ENCODE measurements at places on chromosomes 11 and 22.
A peak's percentile ranks its signal among the peaks of the same experiment; 100 is the strongest.

DNA sequence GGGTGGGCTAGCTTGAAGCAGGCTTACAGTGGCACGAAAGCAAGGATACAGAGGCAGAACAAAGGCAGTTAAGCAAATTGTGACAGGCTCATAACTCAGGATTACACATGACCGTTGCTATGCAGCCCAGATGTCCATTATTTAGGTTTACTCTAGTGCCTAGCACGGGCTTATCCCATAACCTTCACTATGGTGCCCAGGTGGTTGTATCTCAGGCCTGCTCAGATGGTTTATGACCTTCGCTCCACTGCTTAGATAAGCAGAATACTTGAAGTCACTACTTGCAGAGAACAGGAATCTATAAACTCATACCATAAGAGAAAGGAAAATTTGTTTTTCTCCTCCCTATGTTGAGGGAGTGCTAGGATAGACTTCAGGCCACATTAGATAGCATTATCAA is 9.0 kb downstream of the OR6M1 start:
- no peak for DNase-seq

GRCh38 chr22:45964372-45964771 is 12.6 kb downstream of the WNT7B start:
- no peak for DNase-seq

DNA sequence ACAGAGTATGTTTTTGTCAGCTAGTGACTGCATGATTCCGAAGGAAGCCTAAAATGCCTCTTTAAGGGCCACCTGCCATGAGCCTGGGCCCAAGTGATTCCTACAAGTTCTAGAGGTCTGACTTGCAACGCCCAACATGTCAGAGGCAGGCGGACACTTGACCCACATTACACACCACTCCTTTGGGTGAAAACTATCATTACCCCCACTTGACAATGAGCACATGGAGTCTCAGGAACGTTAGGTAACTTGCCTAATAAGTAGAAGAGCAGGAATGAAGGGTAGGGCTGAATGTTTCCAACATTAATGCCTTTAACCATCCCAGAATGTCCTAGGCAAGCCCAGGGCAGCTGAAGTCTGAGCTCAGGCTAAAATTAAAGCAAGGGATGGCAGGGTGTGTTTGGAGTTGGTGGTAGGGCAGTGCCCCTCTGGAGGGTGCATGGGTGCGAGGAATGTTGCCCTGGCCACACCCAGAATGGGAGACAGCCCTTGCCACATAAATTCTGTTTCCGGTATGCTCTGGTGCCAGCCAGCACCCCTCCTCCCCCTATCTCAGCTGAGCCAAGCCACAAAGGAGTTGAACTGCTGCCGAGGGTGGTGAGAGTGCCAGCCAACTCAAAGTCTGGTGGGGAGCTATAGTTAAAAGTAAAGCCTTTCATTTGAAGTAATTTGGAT is 2.5 kb downstream of the PLAAT2 start:
- DNase-seq = no peak

- no peak for DNase-seq
Observed at GRCh38 chr11:61879152-61879551, 12.2 kb downstream of the FADS3 start.

- DNase-seq = no peak
Observed at GRCh38 chr11:32087597-32087996, 3.3 kb upstream of the RCN1 start.

DNA sequence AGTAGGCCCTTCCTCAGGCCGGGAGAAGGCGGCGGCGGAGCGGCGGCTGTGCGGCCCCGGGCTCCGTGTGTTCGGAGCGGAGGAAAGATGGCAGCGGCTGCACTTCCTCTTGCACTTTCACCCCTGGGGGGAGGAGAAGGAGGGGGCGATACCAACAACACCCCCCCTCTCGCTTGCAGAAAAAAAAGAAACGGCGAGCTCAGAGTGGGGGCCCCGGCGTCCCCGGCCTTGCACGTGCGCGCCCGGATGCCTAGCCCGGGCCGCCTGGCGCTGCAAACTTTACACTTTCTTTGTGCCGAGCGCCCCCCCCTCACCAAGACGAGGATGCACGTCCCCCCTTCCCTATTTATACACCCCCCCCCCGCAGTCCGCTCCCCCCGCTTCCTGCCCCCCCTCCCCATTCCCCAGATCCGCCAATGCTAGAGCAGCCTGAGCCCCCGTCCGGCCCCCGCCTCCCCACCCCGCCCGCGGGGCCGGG is at the start of gene PATZ1:
TSS of gene PATZ1 (minus strand) at position 92 of the 478 bp plus-strand sequence. CDS start 744 bp downstream, outside the sequence.
- peak; percentile 72 for DNase-seq

DNA sequence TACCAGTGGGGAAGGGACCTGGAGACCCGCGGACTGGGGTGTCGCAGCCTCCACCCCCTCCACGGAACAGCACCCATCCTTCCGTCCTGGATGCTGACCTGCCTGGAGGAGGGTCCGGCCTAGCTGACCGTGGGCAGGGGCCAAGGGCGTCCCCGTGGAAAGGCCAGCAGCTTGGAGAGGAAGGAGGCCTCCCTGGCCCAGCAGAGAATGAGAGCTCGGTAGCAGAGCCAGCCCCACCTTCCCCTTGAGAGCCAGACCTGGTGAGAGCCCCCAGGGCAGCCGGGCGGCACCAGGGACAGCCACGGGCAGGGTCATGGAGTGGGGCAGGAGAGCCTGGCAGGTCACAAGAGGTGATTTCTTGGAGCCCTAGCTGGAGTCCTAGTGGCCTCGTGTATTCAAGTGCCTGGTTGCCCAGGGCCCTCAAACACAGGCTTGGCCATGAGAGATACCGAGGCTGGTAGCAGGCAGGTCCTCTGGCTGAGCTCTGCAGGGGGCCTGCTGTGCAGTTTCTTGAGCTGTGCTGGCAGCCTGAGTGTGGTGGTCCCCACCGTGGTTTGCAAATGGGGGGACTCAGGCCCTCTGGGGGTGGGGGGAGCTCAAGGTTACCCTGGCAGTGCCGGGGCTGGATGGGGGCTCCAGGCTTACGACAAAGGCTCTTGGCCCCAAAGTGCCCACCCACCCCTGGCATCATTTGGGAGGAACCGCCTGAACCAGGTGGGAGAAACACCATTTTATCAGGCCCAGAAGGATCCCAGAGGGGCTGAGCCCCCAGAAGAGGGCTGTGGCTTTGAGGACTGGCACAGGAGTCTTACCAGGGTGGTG is 7.6 kb downstream of the TSPAN32 start:
- DNase-seq = no peak

GRCh38 chr22:46105494-46106278 is 44.6 kb upstream of the PPARA start:
- DNase-seq = no peak

GRCh38 chr11:119380160-119380826 is 1.2 kb downstream of the USP2 start:
- DNase-seq = no peak

- no peak for DNase-seq
Observed at GRCh38 chr11:133235381-133235780, 296.9 kb downstream of the OPCML start.

DNA sequence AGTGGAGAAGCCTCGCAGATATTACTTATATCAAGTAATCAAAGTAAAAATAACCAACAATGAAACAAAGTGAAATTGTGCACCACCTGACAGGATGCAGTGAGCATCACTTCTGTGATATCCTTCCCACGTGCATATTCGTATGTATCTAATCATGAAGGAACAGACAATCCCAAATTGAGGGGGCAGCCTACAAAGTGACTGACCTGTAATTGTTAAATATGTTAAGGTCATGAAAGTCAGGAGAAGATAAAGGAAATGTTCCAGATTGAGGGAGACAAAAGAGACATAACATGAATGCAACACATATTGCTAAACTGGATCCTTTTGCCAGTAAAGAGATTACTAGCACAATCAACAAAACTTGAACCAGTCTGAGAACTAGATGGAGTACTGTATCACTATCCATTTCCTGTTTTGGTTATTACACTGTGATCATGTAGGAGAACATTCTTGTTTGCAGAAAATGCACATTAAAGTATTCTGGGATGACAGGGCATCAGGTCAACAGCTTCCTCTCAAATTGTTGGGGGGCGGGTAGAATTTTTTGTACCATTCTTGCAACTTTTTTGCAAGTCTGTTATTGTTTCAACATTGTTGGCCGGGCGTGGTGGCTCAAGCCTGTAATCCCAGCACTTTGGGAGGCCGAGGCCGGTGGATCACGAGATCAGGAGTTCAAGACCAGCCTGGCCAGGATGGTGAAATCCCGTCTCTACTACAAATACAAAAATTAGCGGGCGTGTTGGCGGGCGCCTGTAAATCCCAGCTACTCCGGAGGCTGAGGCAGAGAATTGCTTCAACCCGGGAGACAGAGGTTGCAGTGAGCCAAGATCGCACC is 2.0 kb downstream of the SBF2 start:
- DNase-seq = no peak

DNA sequence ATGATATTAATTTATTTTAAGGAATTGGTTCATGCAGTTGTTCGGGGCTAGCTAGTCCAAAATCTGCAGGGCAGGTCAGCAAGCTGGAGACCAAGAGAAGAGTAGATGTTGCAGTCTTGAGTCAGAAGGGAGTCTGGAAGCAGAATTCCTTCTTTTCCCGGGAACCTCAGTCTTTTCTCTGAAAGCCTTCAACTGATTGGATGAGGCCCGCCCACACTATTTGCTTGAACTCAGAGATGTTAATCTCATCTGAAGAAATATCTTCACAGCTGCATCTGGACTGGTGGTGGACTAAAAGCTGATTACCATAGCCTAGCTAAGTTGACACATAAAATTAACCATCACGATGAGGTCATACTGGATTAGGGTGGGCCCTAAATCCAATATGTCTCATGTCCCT is 122.2 kb downstream of the COMMD9 start:
- no peak for DNase-seq

DNA sequence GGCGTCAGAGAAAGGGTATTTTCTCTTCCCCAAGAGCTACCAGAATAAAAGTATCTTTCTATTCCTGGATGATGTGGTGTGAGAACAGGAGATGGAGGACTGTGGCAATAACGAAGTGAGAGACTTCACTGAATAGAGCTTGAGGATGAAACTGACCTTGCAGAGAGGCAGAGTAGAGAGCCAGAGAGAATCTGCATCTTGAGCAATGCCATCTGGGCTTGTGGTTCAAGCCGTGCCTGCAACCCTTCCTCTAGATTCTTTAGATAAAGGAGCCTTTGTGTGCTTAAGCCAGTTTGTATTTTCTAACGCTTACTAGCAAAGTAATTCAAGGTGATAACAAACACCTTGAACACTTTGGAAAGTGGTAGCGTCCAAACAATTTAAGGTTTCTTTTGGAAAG is 2.2 kb downstream of the ME3 start:
- DNase-seq = no peak

- no peak for DNase-seq
Observed at GRCh38 chr11:129237880-129238638, 45.9 kb upstream of the ARHGAP32 start.

DNA sequence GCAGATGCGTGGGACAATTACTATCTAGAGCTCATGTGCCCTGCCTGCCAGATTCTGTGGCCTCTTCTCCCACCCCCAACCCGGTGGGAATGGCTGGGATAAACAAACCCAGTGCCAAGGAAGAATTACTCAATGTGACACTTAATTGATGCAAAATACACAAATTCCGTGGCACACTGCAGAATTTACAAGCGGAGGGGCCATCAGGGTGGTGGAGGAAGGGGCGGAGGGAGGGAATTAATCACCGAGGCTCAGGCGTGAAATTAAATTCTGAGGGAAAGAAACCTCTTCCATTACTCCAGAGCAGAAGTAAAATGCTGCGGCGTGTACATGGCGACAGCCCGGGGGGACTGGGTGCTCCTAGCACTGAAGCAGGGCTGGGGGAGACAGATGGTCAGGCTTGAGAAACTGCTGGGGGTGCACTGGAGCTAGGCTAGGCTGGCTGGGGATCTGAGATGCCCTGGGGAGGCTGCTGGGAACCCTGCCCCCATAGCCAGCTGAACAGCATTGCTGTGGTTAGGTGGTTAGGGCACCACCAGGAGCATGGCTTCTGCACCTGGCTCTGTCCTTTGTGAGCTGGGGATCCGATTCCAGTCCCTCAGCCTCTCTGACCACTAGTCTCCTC is 200.6 kb downstream of the CEP164 start:
- peak; percentile 28 for DNase-seq

- DNase-seq = peak; percentile 79
Observed at GRCh38 chr22:30426388-30427353, 1.1 kb downstream of the MTFP1 start.

- no peak for DNase-seq
Observed at GRCh38 chr11:134398079-134398444, 14.0 kb downstream of the B3GAT1 start.

- DNase-seq = no peak
Observed at GRCh38 chr11:2566223-2567025, 121.6 kb downstream of the KCNQ1 start.

GRCh38 chr11:76221365-76221764 is 15.1 kb upstream of the WNT11 start:
- no peak for DNase-seq

- DNase-seq = no peak
Observed at GRCh38 chr11:107413352-107413751, 44.3 kb downstream of the CWF19L2 start.

DNA sequence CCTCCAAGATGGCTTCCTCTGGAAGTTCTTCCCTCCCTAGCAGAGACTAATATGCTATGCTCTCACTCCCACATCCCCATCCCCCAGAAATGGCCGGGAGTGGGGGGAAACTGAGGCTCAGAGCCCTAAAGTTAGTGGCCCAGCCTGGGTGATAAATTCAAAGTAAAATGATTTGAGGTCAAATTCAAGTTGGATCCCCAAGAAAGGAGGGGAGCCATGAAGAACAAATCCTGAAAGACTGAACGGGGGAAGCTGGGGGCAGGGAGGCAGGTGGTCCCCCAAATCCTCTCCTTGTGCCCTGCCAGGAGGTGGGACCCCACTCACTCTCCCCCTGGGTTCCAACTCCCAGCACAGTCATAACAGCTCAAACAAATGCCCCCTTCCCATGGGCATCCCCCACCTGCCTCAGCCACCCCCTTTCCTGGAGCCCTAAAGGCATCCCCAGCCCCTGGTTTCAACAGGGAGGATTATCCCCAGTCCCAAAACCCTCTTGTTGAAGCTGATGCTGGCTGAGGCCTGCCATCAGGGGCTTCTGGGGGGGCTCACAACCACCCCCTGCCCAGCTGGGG is 1.1 kb downstream of the CBX6 start:
- DNase-seq = peak; percentile 43

DNA sequence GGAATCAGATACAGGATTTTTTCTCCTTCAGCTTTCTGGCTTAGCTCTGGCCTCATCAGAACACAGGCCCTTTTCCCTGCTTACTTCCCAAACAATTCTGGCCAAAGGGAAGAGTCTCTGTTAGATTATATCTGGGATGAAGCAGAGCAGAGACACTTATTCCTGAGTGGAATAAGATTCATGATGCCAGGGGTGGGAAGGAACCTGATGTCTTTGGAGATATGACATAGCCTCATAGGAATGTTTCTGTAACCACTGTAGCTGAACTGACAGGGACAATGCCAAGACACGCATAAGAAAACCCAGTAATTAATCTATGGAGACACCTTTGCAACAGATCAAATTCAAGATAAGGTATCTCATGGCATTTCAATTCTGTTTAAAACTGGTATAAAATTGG is 177.1 kb upstream of the RAG2 start:
- DNase-seq = no peak

GRCh38 chr22:30662040-30662439 is 5.6 kb downstream of the DUSP18 start:
- DNase-seq = no peak

All from DMS53 (cell line).